ENCODE measurements at places on chromosomes 11 and 22.

DNA sequence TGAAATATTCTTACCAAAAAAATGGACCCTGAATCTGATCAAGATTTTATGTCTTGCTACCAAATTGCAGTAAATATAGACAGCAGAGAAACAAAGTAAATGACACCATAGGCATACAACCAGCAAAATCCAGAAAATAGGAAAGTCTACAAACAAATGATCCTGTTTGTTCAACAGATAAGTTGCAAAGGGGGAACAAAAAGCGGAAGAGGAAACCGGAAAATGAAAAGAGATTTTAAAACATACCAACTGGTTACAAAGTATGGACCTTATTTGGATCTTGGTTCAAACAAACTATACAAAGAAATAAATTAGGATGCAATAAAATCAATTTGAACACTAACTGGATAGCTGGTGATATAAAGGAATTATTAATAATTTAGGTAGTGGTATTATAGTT lies 92.0 kb downstream of the TMPRSS5 start:
- no peaks in the 10 kb centered on the region for H3K4me1 ChIP-seq
- H3K27ac ChIP-seq: no peak overlapping the region
- DNase-seq: no peak
- no peak overlapping the region for H3K4me3 ChIP-seq

- peaks cover 2% of the 10 kb centered on the region for H3K4me1 ChIP-seq
- peaks cover 4% of the 10 kb centered on the region for H3K27me3 ChIP-seq
- no peaks in the 10 kb centered on the region for H3K36me3 ChIP-seq
- H3K4me3 ChIP-seq: no peak overlapping the region
- no peak overlapping the region for H3K27ac ChIP-seq
These were observed 68.6 kb upstream of the ATXN10 start for GRCh38 chr22:45602824-45603595.

DNA sequence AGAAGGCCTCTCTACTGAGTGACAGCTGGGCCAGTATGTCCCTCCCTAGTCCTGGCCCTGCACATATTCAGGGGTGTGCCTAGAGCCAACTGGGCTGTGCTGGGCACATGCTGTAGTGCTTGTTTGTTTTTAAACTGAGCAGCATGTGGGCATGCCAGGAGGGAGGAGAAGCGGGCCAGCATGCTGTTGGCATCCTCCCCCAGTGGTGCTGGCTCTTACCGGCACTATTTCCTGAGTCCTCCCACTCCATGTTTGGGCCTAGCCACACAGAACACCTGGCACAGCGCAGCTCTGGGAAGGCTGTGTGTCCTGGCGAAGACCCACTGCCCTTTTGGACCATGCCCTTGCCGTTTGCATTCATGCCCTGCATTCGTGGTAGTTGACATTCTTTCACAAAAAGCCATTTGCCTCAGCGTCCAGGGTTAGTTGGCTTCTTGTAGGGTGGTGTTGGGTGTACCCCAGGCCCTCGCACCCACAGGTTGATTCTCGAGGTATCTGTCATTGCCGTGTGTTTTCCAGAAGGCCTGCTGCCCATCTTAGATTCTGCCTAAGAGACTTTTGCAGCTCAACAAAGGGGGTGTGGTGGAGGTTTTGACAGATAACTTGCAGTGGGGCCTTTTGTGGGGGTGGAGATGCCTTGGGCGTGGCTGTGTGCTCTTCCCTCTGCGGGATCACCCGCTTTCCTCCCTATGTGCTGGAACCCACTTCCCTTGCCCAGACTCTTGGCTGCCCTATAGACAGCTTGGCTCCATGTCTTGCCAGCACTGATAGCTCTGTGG lies 13.6 kb downstream of the DGCR8 start:
- no peak overlapping the region for H3K4me3 ChIP-seq
- peaks cover 76% of the 10 kb centered on the region for H3K36me3 ChIP-seq
- H3K4me1 ChIP-seq: peaks cover 55% of the 10 kb centered on the region
- H3K27me3 ChIP-seq: no peaks in the 10 kb centered on the region

DNA sequence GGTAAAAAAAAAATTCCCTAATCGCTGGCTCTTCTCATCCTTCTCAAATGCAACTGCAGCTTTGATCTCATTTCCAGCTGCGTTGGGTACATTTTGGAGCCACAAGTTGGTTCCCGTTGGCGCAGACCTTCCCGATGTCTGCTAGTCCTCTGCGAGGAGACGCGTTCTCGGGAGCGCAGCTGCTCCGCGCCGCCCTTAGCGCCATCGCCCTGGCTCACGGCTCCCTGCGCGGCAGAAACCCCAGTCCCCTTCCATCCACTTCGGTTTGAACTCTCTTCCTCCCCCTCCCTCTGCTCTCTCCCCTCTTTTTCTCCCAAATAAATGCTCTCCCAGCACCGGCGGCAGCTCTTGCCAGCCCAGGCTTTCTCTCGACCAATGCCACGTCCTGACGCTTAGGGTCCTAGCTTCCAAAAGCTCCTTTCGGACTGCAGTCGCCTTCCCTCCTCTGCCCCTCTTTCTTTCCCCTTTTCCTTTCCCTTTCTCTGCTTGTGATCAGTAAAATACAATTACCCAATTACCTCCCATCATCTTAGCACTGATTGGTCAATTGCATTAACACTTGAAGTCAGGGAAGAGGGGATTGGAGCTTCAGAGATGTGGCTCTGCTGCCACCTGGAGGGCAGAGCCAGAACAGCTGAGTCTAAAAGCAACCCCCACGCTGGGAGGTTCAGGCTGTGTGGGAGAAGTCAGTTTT lies 1165.7 kb downstream of the LRRC4C start:
- H3K27me3 ChIP-seq: peaks cover 37% of the 10 kb centered on the region
- peak overlapping the region; percentile 78 for H3K4me3 ChIP-seq

- H3K27me3 ChIP-seq: peaks cover 54% of the 10 kb centered on the region
- peaks cover 12% of the 10 kb centered on the region for H3K4me1 ChIP-seq
- DNase-seq: no peak
- H3K27ac ChIP-seq: no peak overlapping the region
These were observed 20.2 kb downstream of the OTUB1 start for GRCh38 chr11:64006398-64006797.
